ENCODE measurements at places on chromosomes 13 and 19.

DNA sequence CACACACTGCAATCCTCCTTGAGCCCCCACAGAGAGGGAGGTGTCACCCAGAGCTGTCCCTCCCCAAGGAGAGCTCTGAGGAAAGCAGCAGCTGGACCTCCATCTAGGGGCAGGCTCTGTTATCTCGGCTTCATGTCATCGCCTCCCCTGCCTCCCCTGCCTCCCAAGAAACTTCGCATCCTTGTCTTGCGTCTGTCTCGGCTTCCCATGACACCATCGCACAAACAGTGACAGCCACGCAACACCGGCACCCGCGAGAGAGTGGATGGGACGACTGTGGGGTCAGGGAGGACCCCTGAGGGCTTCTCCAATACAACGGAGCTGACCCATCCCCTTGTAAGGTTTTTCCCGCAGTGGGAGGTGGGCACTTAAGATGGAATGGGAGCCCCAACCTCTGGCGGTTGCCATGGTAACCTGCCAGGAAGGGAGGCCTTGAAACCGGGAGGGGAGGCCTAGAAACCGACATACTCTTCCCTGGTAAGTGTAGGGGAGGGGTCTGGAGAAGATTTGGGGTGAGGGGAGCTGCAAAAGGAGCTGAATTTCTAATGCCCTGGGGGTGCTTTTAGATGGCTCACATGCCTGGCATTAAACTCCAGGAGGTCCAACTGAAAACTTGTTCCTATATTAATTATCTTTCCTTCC, 16.3 kb downstream of the TLE2 start:
- no peak for DNase-seq

DNA sequence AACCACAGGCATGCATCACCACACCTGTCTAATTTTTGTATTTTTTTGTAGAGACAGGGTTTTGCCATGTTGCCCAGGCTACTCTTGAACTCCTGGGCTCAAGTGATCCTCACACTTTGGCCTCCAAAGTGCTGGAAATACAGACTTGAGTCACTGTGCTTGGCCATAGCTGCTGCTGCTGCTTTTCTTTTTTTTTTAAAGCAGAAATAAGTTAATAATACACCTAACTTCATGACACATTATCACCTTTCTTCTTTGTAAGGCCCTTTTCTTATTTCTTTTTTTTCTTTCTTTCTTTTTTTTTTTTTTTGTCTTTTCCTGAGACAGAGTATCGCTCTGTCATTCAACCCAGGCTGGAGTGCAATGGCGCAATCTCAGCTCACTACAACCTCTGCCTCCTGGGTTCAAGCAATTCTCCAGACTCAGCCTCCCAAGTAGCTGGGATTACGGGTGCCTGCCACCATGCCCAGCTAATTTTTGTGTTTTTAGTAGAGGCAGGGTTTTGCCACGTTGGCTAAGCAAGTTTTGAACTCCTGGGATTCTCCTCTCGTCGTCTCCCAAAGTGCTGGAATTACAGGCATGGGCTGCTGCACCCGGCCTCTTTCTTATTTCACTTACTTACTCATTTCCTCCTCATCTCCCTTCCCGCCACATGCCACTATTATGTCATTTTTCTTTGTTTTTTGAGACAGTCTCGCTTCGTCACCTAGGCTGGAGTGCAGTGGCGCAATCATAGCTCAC, 8.7 kb downstream of the SHKBP1 start:
- DNase-seq = peak; percentile 75

GRCh38 chr19:29964171-29964570, 22.1 kb downstream of the URI1 start:
- DNase-seq = peak; percentile 25

DNA sequence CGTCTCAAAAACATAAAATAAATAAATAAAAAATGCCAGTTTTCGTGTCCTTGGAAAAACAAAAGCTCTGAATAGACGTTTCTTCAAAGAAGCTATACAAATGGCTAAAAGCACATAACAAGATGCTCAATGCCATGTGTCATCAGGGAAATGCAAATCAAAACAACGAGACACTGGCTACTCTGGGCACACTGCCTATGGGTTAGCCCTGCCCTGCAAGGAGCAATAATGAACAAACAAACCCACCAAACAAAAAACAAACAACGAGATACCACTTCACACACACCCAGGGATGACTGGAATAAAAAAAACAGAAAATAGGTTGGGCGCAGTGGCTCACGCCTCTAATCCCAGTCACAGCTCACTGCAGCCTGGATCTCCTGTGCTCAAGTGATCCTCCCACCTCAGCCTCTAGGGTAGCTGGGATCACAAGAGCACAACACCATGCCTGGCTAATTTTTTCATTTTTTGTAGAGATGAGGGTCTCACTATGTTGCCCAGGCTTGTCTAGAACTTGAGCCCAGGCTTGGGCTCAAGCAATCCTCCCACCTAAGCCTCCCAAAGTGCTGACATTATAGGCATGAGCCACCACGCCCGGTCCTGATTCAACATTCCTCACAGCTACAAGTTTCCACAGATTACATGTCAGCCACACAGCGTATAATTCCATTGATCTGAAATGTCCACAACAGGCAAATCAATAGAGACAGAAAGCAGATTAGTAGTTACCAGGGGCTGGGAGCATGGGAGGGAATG, 15.5 kb upstream of the ISYNA1 start:
- peak; percentile 77 for DNase-seq

Measured in EH (cell line).